ENCODE measurements at places on chromosomes 6 and 20.
A peak's percentile ranks its signal among the peaks of the same experiment; 100 is the strongest.

GRCh38 chr6:91080871-91081270, 494.0 kb upstream of the MAP3K7 start:
- no peak for DNase-seq

GRCh38 chr6:110331816-110332215, 26.3 kb downstream of the METTL24 start:
- DNase-seq = peak; percentile 9

DNA sequence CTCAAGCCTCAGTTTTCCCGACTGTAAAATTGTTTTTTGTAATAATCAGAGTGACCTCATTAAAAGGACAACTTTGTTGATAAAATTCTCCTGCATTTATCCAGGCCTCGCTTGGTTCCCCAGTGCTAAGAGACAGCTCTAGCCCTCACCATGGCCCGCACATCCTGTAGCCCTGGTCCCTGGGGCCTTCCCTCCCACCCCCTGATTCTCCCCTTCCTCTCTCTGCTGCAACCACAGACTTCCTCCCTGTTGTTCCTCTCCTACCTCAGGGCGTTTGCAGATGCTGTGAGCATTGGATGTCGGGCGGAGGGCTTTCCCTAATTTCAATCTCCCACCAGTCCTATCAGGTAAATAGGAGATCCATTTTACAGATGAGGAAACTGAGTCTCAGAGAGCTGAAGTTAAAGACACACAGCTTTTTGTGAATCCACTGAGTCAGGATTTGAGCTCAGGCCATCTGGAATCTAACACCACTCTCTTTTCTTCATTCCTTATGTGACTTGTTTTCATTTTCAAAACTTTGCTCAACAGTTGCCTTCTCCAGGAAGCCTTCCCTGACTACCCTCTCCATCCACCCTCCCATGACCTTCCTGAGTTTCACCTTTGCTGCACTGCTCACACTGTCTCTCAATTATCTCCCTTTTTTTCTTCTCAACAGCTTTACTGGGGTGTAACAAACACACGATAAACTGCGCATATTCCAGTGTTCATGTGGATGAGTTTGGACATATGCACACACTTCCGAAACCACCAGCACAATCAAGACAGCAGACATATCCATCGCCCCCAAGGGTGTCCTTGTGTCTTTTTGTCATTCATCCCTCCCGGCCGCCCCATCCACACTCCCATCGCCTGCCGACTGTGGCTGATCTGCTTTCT, 107.1 kb downstream of the CEBPB start:
- DNase-seq = no peak

DNA sequence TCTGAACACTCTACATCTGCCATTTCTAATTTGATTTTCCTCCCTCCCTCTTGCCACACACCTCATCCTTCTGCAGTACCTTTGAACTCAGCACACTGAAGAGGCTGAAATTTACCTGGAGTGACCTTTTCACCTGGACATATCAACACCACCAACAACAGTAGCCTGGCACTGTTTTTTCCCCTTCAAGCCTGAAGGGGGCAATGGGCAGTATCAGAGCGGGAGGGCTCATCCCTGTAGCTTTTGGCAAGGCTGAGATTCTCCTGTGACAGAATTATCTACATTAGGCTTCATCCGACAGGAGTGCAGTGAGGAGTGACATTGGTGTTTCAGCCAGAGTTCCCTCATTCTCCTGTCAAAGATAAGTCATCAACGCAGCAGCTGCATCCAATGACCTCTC, 312.8 kb upstream of the SPTLC3 start:
- DNase-seq = no peak

DNA sequence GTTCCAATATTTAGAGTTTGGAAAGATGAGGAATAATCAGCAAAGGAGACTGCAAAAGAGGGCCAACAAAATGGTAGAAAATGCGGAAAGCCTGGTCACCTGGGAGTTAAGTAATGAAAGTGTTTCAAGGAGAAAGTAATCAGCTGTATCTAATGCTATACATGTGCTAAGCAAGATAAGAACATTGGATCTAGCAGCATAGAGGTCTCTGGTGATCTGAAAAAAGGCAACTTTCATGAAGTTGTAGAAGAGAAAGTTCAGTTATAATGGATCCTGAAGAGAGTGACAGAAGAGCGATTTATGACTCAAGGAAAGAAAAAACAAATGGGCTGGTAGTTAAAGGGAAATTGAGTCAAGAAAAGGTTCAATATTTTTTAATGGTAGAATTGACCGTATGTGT, 4.6 kb upstream of the RSPH3 start:
- DNase-seq = no peak

DNA sequence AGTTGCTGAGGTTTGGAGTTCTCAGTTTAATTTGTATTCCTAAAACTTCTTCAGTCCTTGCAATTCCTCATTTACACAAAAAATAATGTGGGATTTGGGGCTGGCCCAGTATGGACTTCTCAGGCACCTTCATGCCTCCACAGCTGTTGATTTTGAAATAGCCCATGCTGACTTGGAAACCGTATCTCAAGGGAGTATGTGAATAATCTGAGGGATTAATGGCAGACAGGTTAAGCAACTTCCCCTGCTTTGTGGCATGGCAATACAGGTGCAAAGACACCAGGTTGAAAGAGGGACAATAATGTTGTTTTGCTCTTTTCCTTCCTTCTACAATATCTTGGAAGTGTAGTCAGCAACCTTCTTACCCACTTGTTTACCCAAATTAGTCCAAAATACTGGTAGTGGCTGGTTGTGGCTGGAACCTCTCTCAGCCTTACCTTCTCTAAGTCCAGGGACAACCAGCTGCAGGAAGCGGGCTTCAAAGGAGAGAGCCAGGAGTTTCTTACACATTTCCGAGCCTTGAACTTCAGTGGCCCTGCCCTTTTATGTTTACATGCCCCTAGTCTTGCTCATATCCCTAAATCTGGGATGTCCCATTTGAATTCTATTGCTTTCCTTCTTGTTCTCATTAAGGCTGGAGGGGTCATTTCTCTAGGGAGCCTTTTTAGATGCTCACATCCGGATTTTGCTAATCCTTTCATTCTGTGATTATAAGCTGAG, 44.1 kb upstream of the ADGRF1 start:
- DNase-seq = no peak

DNA sequence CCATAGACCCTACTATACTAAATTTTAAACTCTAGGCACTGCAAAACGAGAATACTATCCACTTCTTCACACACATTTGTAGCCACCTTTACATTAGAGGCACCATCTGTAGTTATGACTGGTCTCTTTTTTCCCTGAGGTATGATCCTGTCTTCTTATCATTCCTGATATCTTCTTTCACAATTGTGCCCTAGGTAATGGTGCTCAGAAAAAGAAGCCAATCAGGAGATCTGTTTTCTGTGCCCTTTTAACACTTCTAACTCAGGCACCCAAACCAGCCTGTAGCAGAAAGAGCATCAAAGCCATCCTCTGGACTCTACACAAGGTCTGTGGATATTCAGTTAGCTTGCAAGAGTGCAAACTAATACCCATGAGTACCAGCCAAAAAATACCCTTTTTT, 149.7 kb upstream of the SGK1 start:
- DNase-seq = no peak

DNA sequence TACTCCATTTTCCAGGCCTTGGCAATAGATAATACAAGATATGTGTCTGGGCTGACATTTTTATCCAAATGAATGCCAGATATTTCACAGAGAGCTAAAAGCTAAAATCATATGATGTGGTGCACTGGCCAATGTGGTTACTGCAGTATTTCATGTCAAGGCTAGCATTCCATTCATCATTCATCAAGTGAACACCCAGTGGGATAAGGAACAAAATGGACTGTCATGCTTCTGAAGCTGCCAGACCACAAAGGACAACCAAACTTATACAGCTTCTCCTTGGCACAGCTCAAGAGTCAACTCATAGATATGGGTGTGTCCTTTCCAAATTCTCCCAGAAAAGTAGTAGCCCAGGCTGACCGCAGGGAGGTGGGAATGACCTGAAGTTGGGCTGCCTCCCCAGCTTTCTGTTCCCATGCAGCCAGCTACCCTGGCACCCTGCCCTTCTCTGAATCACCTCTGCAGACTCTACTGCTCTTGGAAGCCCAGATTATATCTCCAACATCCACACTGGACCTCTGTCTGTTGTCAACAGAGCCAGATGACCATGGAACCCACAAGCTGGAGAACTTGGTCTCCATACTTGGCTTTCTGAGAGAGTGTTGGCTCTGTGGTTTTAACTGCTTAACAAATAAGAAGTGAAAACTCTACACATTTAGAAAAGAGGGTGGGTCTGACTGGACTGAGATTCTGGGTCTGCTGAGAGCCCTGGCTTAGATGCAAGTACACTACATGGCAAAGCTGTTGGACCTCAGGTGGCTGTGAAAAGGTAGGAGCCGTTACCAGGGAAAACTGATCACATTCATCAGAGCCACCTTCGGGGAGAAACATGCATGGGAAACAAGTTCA, 122.8 kb downstream of the ALDH8A1 start:
- DNase-seq = no peak

- no peak for DNase-seq
These were observed 161.1 kb downstream of the ERMARD start for GRCh38 chr6:169912266-169913095.

DNA sequence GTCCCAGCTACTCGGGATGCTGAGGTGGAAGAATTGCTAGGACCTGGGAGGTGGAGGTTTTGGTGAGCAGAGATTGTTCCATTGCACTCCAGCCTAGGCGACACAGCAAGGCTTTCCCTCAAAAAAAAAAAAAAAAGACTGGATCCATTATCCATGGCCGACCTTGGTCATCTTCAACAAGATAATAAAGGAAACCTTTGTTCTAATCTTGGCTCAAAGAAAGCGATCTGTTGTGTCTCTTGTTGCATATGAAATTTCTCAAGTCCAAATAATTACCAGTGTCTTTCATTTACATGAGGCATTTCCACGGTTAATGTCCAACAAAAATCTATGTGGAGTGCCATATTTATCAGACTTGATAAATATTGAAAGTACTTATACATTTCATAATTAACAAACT, 23.7 kb upstream of the KIF16B start:
- no peak for DNase-seq

DNA sequence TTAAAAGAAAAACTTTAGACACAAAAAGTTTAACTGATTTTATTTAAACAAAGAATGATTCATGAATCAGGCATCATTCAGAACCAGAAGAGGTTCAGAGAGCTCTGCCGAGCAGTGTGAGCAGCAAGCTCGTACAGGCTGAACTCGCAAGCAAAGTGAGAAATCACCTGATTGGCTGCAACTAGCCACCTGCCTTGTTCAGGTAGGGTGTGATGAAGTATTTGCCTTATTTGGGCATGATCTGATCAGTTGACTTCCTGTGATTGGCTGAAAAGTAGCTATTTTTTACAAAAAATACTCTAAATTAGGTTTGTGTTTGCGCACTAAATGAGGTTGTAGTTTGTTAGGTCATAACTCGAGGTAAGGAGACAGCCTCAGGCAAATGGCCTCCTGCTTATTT, 80.7 kb downstream of the HIVEP1 start:
- no peak for DNase-seq

DNA sequence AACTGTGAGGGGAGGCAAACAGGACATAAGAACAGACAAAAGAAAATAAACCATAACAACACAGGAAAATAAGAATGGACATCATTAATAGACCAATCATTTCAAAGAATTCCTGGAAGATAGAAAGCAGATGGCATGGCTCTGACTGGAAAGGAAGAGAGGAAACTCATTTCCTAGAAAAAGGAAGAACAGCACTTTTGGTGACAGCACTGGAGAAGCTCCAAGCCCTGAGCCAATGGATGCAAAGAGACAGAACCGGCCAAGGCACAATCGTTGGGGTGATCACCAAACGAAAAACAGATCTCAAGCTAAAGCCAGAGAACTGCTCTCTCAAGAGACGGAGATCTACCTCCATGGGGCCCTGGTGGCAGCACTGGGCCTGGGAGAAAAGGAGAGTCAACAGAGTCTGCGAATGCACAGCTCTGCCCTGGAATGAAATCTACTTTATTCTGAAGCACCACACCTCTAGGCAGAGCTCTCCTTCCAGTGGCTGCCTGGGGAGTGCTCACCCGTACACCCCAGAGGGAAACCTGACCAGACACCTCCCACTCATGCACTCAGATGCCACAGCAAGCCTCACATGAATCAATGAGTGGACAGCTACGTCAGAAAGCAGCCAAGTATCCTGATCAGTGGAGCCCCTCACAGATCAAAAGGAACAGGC, 24.2 kb downstream of the KIAA0319 start:
- DNase-seq = no peak

DNA sequence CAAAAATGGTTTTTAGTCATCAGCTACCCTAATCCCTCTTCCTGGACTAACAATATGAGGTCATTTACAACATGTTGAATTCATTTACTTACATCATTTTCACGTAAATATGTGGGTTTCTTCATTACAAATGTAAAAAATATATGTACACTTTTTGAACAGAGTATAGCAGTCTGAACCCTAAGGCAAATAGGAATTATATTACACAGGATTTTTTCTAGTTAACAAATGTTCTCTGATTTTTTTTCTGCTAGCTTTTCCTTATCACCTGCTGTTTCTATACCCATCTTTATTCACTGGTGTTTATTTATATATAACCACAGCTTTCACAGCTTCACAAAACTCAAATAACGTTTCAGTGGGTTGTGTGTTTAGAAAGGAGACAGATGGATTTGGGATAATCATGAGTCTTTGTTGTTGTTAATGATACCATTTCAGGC, 21.0 kb upstream of the CD2AP start:
- peak; percentile 65 for DNase-seq

- DNase-seq = no peak
These were observed 245.0 kb upstream of the RIN2 start for GRCh38 chr20:19512886-19513677.

DNA sequence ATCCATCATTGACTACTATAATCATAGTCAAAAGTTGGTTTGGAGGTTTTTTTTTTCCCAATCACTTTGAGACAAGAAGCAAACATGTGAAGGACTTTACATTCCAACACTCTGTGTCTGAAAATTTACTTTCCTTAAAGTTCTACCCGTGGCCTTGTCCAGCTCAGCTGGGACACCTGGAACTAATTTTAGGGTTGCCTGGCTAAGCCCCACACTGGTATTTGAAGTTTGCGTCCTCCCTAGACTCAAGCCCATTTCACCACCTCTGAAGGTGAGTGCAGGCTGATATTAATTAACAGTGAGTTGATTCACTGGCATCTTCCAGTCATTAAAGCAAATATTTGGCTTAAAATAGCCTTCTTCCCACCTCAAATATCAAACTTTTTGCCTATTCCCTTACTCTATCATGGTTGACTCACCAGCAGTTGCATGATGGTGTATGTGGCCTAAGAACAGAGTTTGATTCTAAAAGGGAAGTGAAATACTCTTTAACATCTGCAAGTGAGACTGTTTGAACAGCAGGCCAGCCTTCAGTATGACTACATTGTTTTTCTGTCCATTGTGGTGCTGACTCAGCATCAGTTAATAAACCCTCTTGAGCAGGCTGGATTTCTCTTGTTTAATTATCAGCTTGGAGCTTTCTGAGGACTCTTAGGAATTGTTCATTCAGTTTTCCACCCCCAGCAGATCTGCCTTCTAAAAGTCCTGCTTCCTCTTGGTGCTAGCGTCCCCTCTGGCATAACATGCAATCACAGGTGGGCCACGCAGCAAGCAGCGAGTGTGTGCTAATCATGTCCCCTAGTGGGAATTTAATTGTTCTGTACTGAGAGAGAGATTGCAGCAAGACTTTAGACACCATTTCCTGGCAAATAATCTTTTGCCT, 1.8 kb upstream of the PRDM1 start:
- DNase-seq = no peak
